ENCODE measurements at places on chromosomes 16 and 17.
A peak's percentile ranks its signal among the peaks of the same experiment; 100 is the strongest.

GRCh38 chr16:35314298-35314697 is 1854.9 kb downstream of the TP53TG3F start:
- DNase-seq, result no peak

GRCh38 chr17:74196541-74197317 is 6.7 kb upstream of the RPL38 start:
- no peak for DNase-seq

GRCh38 chr16:31461921-31462804 is 2.9 kb downstream of the ARMC5 start:
- no peak for DNase-seq

GRCh38 chr16:88471575-88471974 is 18.5 kb downstream of the ZFPM1 start:
- DNase-seq, result no peak

GRCh38 chr17:50557630-50558029 is 2.9 kb upstream of the CACNA1G start:
- no peak for DNase-seq

DNA sequence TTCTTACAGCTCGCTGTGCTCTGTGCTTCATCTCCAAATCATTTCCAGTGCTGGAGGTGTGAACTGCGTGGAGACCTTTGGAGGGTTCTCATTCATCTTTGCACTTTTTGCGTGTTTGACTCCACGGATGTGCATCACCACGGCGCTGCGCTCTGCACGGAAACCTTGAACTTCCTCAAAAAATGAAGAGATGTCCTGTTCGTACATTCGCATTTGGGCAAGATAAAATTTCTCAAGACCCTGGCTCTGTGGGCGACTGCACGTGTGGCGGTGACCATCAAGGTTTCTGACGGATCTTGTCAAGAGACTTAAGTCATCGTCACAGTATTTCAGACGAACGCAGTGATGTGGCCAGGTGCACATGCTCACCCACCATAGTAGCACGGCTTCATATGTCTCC is 10.3 kb upstream of the PVALEF start:
- no peak for DNase-seq

- no peak for DNase-seq
These were observed 15.8 kb downstream of the GPR179 start for GRCh38 chr17:38327936-38328335.

DNA sequence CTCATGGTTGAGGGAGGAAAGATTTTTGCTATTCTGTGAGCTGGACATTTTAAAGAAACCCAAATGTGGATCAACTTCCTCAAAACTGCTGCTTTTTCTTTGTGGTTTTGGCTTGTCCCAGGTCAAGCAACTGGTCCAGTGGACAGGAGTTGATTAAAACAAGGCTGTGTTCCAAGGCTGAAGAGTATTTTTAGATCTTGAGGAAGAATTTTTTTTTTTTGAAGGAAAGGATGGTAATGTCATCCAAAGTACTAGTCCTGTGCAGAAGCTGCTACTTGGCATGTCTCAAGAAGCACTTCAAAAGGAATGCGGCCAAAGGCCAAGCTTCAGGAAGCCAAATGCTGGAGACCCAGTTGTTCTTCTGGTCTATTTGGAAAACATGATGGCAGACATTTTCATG is 8.0 kb upstream of the MYH2 start:
- DNase-seq, result no peak

GRCh38 chr16:67417333-67418061 is 1.2 kb upstream of the ZDHHC1 start:
- DNase-seq, result no peak

- DNase-seq, result no peak
These were observed 11.9 kb downstream of the QRICH2 start for GRCh38 chr17:76296186-76296585.

DNA sequence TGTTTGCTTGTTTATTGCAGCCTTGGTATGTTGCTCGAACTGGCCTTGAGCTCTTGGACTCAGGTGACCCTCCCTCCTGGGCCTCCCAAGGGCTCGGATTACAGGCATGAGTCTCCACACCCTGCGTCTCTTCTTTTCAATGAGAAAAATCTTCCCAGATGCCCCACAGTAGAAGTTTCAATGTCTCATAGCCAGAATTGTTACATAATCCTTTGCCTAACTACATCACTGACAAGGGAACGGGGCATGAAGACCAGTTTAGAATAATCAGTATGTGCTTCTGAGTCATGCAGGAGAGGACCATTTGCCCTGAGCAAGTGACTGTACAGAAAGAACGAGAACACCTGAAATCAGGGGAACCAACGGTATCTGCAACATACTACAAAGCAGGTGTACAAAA is 61.9 kb upstream of the RBBP6 start:
- no peak for DNase-seq

DNA sequence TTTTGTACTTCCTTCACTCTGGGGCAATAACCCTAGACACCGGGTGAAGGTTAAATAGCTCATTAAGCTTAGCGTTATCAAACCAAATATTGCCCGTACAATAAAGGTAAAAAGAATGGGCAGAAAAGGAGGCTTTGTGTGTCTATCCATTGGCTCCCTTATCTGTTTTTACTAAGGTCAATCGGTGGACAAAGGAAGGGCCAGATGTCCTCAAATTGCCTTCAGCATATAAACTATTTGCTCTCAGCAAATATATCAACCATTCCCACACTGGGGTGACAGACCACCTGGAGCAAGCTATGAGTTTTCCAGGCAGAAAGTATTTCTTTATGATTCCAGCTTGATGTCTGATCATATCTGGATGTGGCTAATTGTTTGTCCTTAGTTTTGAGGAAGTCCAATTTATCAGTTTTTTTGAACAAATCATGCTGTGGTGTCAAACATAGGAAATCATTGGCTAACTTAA is 25.3 kb upstream of the WIPI1 start:
- no peak for DNase-seq

GRCh38 chr16:12590963-12591362 is 212.7 kb downstream of the CPPED1 start:
- no peak for DNase-seq

- peak; percentile 32 for DNase-seq
These were observed 55.4 kb downstream of the JPH3 start for GRCh38 chr16:87657621-87658192.

GRCh38 chr17:28509789-28510188 is 3.6 kb downstream of the FOXN1 start:
- no peak for DNase-seq

- DNase-seq, result no peak
These were observed 23.0 kb upstream of the CDR2 start for GRCh38 chr16:22397464-22397863.

DNA sequence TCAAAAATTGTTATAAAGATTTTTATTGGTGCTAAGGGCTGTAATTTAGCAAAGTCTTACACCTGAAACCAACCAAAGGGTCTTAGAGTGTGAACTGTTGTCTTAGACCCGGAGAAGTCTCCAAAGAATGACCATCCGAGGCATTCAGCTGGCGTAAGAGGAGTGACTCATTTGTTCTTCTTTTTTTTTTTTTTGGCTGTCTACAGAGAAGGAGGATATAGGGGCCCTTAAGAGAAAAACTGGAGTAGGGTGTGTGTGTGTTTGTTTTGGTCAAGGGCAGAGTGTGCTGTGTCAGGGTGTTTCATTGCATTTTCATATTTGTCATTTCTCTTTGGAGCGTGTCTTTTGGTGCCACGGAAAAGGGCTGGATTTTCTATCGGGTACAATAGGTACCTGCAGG is 508.0 kb downstream of the WWOX start:
- no peak for DNase-seq

GRCh38 chr17:45680360-45680759 is 103.8 kb upstream of the CRHR1 start:
- DNase-seq, result no peak

DNA sequence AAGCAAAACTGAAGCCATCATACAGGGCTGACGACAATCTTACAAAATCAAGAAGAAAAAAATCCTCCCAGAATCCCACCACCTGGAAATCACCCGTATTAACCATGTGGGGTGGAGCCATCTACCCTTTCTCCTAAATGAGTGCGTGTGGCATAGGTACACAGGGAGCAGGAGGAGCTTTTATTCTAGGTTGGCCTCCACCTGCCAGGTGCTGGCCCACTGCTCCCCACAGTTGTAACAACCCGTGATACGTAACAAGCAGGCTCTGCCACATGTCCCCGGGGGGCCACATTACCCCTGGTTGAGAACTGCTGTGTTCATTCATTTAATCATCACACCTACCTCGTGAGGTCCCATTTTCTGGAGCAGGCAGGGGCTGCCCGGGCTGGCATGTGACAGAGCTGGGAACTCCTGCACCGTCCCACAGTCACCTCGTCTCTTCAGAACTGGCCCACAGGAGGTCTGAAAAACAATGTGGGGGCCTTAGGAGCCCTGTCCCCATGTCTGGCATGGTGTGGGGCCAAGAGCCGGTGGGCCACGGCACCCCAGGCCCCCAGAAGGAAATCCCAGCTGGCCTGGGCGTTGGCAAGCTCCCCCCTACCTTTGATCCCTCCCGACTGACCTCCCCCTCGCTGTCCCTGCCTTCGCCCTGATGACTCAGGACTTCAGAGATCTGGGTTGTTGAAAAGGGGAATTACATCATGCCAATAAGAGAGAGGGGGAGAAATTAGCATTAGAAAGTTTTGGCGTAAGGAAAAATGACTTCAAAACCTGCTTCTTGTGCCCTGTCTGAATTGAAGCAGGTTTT is 12.9 kb downstream of the CMIP start:
- no peak for DNase-seq

DNA sequence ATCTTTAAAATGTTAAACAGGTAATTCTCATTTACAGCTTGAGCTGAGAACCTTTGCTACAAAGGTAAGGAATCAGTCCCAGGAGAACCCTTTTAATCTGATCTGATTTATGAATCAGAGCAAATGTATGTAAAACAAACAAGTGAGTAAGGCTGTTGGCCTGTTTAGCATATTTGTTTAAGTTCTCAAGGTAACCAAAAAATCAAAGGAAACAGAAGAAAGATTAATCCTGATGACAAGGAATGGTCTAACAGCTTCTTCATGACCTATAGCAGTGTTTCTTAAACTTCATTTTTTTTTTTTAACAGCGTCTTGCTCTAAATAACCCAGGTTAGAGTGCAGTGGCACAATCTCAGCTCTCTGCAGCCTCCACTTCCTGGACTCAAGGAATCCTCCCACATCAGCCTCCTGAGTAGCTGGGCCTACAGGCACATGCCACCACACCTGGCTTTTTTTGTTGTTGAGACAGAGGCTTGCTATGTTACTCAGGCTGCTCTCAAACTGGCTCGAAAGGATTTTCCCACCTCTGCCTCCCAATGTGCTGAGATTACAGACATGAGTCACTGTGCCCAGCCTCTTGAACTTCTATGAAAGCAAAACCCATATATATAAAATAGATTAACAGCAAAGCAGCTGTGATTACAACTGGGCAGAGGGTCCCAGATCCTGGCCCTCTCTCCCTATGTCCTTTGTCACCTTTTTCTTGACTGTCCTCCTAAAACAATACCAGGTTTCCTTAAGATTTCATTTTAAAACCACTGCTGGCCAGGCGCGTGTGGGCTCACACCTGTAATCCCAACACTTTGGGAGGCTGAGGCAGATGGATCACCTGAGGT is 5.1 kb upstream of the JPT1 start:
- DNase-seq, result no peak

DNA sequence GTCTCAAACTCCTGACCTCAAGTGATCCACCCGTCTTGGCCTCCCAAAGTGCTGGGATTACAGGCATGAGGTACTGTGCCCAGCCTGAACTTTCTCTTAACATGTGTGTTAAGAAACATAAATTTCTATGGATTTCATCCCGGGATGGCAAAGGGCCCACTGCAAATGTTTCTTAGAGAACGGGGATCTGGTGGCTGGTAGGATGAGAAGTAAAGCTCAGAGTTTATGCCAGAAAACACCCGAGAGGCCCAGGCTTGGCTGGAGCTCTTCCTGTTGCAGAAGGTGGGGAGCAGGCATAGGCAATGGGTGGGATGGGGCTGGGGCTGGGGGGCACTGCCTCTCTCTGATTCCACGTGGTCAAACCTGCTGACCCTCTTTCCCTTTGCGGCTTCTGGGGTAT is 5.6 kb upstream of the CARHSP1 start:
- no peak for DNase-seq

GRCh38 chr16:85988723-85989313 is 89.9 kb downstream of the IRF8 start:
- no peak for DNase-seq

- no peak for DNase-seq
These were observed 66.0 kb downstream of the GNAO1 start for GRCh38 chr16:56257239-56257638.

GRCh38 chr16:10619271-10619849 is 39.0 kb upstream of the EMP2 start:
- peak; percentile 26 for DNase-seq

GRCh38 chr17:7225711-7226331 is 6.1 kb downstream of the ACADVL start:
- DNase-seq, result no peak

DNA sequence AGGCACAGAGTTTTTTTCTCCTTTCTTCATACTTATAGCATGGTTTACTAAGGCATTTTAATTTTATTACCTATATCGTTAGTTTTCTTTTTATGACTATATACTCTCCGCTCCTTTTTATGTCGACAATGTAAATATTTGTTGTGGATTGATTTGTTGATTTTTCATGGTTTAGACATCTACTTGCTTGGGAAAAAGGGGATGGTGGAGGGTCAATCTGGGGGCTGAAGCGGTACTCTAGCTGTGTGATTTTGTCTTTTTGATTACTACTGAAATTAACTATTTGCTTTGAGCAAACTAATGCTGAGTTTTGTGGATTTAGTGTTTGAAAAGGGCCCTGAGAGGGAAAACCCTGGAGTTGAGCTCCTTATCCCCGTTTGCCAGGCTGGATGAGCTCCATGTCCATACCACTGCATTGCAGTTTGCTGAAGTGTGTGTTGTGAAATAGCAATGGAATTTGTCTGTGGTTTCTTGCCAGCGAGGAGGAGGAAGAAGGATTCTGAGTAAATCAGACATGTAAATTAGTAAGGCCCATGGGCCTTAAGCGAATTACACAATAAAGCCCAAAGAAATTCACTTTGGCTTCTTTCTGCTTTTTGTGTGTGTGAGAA is 72.0 kb downstream of the FTO start:
- no peak for DNase-seq

DNA sequence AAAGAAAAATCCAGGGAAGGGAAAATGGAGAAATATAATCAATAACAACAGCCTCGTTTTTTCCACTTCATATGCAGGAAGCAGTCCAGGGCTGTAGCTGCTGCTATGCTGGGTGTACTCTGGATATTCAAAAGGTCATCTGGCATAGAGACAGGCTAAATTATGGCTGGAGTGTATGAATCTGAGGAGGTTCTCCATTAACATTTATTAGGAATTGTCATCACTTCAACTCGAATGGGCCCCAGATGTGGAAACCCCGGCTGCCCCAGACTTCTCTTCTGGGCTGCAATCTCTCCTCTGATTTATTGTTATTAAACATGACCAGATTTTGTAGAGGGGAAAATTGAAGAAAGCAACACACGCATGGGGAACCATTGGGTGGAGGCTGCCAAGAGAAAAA is 33.5 kb upstream of the SKAP1 start:
- no peak for DNase-seq

- no peak for DNase-seq
These were observed 184.8 kb downstream of the CCDC182 start for GRCh38 chr17:57560319-57560705.

GRCh38 chr17:80596760-80597608 is 52.3 kb downstream of the RPTOR start:
- no peak for DNase-seq

- no peak for DNase-seq
These were observed 66.7 kb downstream of the SOX9 start for GRCh38 chr17:72187556-72187955.

Data from activated naive CD4-positive, alpha-beta T cell treated with anti-CD3 and anti-CD28 coated beads, Interleukin-2, amount 10 ng/mL, durations not matched to agents 7 days and 5 days (primary cell).